ENCODE measurements at places on chromosomes 16 and 17. TPM values are rescaled to one million over a fixed set of nuclear protein-coding genes. Genes with fewer than 3 reads are reported as not detected.

- DNase-seq, result no peak
Measured at GRCh38 chr17:43816336-43817320, 16.3 kb downstream of the MPP3 start.

DNA sequence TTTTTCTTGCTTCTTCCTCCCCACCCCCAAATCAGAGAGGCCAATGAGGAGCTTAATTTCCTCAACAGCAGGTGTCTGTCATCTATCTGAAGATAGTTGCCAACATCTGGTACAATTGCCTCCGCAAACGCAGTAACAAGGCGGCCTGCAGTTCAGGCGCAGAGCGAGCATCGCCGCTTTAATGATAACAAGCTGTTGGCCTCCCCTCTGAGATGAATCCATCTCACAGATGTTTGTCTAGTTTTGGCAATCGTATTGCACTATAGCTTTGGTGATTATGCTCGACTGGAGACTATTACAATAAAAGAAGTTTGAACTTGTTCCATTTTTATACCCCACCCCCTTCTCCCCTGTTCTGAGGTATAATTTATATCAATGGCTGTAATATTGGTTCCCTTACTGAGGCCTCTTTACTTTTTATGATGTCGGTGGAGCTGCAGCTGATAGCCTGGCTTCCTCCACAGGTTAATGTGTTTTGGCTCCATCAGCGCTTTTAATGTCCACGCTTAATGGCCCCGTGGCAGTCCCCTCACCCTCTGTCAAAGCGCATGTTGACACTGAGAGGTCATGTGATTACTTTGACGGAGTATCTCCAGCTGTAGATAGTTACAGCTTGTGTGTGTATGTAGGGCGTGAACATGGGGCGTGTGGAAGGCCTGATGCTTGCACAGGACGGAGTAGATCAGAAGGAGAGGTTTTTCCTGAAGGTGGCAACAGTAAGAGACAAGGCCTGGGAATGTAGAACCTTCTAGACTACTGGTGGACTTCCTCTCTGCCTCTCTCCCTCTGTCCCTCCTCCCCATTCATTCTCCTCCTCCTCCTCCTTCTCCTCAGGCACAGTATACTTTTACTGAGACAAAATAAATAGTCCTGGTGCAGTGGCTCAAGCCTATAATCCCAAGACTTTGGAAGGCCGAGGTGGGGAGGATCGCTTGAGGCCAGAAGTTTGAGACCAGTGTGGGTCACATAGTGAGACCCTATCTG, 164.7 kb downstream of the MSI2 start:
- DNase-seq, result no peak

- no peak for DNase-seq
Measured at GRCh38 chr17:27985306-27985705, 57.2 kb upstream of the NLK start.

- DNase-seq, result peak; percentile 77
Measured at GRCh38 chr17:28743243-28744103, at the start of gene TRAF4. Gene TRAF4 (plus strand): TSS chr17:28744011. CDS start chr17:28744113, 102 bp downstream.

Gene IL4R
- 236 TPM for total RNA-seq

All from body of pancreas (tissue), 4 donors.